ENCODE measurements at places on chromosomes 5 and 9. TPM values are rescaled to one million over a fixed set of nuclear protein-coding genes. Genes with fewer than 3 reads are reported as not detected.

The TAF11L12 gene
- total RNA-seq = 0.10 TPM

The SPINK13 gene
- not detected for total RNA-seq

The PHYHD1 gene
- total RNA-seq = 13.8 TPM

The PROB1 gene
- 0.55 TPM for total RNA-seq

The FOXD4L4 gene
- total RNA-seq = not detected

The FAM78A gene
- 7.4 TPM for total RNA-seq
